Testis (tissue), 5 donors: ENCODE measurements at places on chromosomes 16 and 17. TPM values are rescaled to one million over a fixed set of nuclear protein-coding genes. Genes with fewer than 3 reads are reported as not detected.

Gene KDM6B
- polyA plus RNA-seq = 27.8 TPM

Gene KRTAP1-1
- not detected for polyA plus RNA-seq

Gene RND2
- 48.7 TPM for polyA plus RNA-seq

Gene KCNAB3
- 3.3 TPM for polyA plus RNA-seq

Gene KRTAP2-2
- polyA plus RNA-seq = not detected

Gene CX3CL1
- 12.9 TPM for polyA plus RNA-seq

Gene IRF8
- polyA plus RNA-seq = 7.2 TPM

Gene METRNL
- 56.1 TPM for polyA plus RNA-seq

Gene RCVRN
- 0.32 TPM for polyA plus RNA-seq

Gene KIF19
- polyA plus RNA-seq = 2.0 TPM

Gene WDR59
- 47.6 TPM for polyA plus RNA-seq

DNA sequence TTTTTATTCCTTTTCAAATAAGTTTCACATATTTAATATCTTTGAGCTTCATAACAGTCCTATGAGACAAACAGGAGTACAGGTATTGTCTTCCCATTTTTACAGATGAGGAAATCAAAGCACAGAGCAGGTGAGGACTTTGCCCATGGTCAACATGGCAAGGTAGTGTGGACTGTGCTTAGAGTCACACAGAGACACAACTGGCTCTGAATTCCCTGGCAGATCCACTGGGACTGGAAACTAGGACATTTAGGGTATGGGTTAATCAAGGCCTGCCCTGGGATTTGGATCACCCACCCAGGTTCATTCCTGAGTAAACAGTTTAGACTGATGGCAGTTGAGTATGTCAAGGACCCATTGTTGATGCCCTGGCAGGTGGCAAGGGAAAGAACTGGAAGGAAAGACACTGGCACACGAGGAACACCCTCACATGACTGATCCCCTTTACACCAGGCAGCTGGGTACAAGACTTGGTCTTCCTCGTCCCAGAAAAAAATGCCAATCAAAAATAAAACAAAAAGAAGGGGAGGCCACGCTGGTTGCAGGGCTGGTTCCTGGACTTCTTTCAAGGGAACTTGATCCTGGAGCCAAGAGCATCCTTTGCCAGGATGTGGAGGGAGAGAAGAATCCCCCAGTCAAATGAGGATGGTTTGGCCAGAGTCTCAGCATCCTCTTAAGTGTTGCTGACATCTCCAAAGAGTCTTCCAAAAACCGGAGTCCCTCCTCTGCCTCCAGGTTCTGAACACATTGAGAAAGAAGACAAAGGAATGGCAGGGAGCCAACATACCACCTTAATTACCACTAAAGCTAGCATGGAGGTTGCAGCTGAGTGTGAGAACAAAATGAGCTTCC is 34.9 kb downstream of the CHD9 start:
- no peak for DNase-seq

GRCh38 chr17:43011728-43012472 is 5.3 kb downstream of the IFI35 start:
- no peak for DNase-seq

- no peak for DNase-seq
Measured at GRCh38 chr16:24051125-24051524, 205.0 kb upstream of the CACNG3 start.

GRCh38 chr17:15883617-15884111 is 61.3 kb upstream of the ADORA2B start:
- DNase-seq = no peak

- no peak for DNase-seq
Measured at GRCh38 chr17:39664581-39665561, at the start of gene TCAP. Gene TCAP (plus strand): TSS chr17:39665349. CDS start chr17:39665360, 11 bp downstream.

- no peak for DNase-seq
Measured at GRCh38 chr17:80475910-80476876, at the start of gene NPTX1. Gene NPTX1 (minus strand): TSS chr17:80476607. CDS start chr17:80476446, 161 bp downstream.

DNA sequence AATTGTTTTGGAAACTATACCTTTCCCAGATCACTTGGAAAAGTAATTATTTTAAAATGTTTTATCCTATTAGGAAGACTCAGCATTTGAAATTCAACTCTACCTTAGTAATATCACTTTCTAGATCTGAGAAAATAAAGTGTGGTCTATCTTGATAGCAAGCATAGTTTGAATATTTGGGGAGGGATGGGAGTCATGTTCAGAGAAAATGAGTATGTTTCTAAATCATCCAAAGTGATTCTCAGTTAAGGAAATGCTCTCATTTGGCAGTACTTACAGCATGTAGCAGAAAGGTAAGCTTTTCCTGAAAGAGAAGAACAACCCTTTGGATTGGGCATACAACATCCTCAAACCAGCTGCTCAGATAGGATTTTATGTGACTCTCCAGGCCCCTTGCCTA is 6.9 kb downstream of the C17orf75 start:
- DNase-seq = no peak

GRCh38 chr17:304461-304860 is 48.1 kb downstream of the RPH3AL start:
- no peak for DNase-seq

- DNase-seq = no peak
Measured at GRCh38 chr16:49194537-49195236, 87.0 kb downstream of the CBLN1 start.

DNA sequence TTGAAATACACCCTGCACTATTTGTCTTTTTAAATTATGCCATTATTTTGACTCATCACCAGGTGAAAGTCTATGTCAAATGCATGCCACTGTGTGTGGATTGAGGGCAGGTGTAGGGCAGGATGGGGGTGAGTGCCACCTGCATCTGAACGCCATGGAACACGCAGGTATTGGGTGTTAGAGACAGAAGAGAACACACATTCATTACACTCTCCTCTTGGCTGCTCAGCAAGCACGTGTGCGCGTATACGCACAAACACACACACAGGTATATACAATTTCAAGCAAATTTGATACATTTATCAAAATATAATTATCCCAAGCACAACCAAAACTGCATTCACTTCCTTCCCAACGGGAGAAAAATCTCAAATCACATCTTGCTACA is 268.9 kb downstream of the NTN1 start:
- no peak for DNase-seq

GRCh38 chr16:18938986-18939385 is 12.8 kb upstream of the SMG1 start:
- DNase-seq = no peak

DNA sequence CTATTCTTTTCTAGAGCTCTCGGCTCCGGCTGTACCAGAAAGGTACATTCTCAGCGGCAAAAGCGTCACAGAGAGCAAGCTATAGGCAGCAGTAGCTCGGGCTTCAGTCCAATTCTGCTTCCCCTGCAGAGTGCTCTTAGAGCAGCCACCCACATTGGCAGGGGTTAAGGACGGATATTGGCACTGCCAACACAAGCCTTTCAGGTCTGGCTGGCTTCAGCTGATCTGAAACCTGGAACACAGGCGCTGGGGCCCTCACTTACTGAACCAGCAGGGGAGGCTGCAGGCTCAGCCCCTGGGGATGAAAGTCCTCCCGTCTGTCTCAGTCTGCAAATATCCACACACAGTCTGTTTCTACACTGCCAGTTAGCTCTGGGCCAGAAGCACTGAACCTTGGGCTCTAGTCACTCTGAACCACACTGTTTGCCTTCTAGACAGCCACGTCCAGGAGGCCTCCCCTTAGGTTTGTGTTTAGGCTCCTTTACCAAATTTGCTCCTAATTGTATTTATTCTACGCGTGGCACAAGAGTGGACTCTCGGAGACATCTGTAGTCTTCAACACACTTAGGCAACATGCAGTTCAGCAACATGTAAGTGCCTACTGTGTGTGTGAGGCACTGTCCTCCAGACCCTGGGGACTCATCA is 40.1 kb downstream of the HIC1 start:
- DNase-seq = peak; percentile 58

DNA sequence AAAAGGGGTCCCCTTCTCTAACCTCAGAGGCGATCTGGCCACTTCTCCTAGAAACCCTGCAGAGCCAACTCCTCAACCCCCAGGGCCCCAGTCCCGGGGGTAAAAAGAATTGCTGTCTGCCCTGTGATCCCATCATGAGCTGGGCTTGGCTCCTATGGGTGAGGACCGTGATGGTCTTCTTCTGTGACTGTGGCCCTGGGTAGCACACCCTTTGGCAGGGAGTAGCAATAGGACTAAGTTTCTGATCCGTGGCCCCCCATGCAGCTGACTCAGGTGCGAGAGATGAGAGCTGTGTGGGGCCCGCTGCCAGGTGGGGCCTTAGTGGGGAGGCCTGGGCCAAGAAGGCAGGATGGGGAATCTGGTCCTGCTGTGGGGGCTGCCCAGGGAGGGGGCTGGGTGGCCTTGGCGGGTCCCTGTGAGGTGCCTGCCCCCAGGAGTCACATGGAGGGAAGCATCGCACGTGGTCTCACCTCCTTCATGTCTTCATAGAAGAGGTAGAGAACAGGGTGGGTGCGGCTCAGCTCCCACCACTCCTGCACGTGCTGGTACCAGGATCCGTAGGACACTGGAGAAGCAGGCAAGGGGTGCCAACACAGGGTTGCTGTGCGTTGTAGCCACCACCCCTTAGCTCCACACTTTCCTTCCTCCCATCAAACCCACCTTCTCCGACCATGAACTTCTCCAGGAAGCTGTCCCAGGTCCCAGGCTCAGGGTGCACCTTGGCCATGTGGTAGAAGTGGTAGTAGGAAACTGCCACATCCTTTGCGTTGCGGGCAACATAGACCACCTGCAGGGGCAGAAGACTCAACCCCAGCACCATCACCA is 3.3 kb downstream of the SULT1A1 start:
- DNase-seq = no peak

GRCh38 chr16:1676661-1677060 is 1.4 kb upstream of the JPT2 start:
- no peak for DNase-seq

DNA sequence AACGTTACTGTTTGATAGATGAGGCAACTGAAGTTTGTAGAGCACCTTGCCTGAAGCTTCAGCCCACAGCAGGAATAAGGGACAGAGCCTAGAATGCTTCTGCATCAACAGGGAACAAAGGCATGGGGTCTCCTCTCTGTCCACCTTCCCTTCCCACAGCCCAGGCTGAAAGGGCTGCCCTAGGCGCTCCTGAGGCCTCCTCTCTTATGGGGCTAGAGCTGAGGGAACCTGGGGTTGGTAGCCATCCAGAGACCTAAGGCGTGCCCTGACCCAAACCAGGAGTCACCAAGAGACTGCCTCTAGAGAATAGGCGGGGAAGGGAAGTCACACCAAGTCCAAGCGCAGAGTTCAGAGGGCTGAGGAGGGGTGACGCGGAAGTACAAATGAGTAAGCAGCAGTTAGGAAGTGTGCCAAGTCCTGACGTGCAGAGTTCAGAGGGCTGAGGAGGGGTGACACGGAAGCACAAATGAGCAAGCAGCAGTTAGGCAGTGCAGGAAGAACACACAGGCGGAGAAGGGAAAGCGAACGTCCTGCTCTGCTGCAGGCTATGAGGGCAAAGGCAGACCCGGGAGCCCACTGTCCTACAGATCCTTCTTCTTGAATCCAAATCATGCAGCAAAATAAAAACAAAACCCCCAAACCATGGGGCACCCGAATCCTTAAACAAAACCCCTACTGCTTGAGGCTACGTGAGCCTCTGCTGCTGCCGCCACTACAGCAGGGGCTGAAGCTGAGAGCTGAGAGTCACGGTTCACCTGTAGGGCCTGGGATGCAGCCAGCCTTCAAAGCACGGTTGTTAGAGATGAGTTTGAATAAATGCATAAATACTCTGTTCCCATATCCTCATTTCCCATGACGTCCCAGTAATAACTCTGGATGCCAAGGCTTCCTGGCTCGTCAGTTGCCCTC is 2.7 kb upstream of the SPG7 start:
- DNase-seq = peak; percentile 86

DNA sequence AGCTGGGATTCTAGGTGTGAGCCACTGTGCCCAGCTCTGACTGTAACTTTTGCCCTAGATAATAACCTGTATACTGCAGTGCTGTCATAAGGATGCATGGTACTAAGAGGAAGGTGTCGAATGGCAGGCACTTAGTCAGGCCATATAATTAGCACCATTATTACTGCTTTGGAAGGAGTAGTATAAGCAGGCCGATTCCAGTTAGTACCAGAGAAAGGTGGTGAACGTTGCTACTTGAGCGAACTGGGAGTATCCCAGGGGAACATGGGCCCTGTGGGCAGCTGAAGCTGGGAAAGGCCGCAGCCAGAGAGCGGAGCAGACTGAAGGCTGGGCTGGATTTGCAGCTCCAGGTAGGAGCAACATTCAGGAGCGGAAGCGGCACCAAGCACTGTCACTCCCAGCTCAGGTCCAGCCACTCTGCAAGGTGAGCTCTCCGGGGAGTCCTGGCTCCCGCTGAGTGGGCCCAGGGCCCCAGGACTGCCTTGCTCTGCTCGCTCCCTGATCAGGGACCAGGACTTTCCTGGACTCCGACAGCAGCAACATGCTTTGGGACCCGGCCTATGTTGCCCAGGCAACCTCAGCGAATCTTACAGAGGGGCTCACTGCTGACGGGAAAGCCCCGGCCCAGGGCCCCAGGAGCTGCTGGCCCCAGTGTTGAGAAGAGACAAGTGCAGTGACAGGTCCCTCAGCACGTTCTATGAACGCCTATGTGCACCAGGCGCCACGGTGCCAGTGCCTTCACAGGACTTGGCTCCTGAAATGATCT is 28.6 kb downstream of the C16orf74 start:
- no peak for DNase-seq

DNA sequence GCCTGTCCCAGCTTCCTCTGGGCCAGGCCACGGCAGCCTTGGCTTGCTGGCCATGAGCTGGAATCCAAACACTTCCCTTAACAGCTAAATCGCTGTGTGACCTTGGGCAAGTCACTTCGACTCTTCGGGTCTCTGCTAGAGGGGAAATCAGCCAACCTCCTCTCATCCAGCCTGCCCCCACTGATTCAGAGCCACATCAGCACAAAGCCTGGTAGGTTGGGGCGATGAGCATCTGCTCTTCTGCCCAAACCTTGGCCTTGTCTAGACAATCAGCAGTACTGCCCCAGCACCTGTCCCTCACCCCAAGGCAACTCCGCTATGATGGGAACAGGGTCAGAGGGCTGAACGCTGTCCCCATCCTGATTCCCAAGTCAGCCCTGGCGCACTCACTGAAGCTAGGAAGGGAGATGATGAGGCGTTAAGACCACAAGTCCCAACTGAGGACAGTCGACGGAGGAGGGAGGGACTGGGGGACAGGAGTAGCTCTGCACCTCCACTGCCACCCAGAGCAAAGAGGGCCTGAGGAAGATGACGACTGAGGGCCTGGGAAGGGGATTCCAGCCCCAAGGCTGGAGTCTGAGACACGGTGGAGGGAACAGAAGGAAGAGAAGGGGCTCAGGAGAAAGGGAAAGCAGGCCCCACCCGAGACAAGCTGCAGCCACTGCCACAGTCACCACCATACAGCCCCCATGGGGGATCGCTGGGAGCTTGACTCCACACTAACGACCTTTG is 1.3 kb downstream of the CLUH start:
- DNase-seq = no peak

DNA sequence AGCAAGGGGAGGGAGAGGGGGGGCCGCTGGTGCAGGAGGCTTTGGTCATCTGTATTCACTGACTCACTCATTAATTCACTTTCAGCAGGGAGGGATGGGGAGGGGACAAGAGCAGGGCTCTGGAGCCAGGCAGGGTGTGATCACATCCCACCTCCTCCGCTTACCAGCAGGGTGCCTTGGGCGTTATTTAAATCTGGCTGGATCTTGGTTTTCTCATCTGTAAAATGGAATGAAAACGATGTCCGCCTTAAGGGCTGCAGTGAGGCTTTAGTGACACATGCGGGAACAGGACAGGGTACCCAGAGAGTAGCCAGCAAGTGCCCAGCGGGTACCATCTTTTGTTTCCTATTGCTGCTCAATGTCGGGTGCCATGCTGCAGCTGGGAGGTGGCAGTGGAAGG is 161.0 kb downstream of the GSG1L start:
- no peak for DNase-seq

- no peak for DNase-seq
Measured at GRCh38 chr17:50692448-50693035, 15.2 kb downstream of the ANKRD40 start.

- DNase-seq = peak; percentile 68
Measured at GRCh38 chr17:60577147-60577915, 22.7 kb upstream of the PPM1D start.
